ENCODE measurements at places on chromosomes 1 and 21.

DNA sequence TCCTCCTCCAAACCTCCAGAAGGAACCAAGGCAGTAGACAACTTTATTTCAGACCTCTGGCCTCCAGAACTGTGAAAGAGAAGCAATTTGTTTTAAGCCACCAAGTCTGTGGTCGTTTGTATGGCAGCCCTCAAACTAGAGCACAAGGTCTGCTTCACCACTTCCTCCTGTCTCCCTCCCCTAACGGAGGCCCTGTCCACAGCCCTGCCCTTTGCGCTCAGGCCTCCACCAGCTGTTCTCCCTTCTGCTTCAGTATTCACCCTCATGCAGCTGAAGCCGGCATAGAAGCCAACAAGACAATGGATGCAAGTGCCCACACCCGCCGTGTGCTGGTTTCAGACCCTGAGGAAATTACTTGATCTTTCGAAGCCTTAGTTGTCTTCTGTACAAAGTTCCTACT is 364.1 kb downstream of the HHAT start:
- peak; percentile 10 for DNase-seq

DNA sequence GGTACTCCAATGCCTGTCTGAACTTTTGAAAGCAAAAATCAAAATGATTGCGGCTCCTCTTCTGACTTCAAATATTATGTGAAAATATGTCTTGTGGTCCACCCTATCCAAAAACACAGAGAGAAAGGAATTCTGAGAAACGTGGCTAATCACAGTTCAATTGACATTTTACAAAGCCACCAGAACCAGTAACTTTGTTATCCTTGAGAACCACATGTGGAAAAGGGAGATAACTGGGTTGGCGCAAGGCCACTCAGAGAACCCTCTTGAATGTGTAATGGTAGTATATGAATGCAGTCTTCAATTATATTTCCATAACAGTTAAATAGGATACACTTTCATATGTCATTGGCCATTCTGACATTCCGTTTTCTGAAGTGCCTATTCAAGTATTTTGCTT is 1030.0 kb upstream of the TMPRSS15 start:
- DNase-seq: no peak

- DNase-seq: peak; percentile 68
Observed at GRCh38 chr1:26280333-26281042, 602 bp downstream of the SH3BGRL3 start.

DNA sequence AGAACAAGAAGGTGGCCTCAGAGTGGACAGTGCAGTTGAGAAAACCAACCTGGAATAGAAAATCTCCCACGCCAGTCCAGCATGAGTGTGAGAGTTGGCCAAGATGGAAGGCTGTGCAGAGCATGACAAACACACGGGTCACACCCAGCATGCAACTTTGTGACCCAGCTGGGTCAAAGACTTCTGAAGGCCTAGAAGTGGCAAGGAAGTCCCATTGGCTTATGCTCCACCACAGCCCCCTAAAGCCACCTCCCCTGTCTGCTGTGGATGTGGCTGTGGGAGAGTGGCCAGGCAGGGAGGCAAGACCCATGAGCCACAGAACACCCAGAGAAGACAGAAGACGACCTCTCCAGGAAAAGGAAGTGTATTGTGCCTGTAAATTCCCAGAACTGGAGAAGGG is 13.6 kb downstream of the BATF3 start:
- no peak for DNase-seq

DNA sequence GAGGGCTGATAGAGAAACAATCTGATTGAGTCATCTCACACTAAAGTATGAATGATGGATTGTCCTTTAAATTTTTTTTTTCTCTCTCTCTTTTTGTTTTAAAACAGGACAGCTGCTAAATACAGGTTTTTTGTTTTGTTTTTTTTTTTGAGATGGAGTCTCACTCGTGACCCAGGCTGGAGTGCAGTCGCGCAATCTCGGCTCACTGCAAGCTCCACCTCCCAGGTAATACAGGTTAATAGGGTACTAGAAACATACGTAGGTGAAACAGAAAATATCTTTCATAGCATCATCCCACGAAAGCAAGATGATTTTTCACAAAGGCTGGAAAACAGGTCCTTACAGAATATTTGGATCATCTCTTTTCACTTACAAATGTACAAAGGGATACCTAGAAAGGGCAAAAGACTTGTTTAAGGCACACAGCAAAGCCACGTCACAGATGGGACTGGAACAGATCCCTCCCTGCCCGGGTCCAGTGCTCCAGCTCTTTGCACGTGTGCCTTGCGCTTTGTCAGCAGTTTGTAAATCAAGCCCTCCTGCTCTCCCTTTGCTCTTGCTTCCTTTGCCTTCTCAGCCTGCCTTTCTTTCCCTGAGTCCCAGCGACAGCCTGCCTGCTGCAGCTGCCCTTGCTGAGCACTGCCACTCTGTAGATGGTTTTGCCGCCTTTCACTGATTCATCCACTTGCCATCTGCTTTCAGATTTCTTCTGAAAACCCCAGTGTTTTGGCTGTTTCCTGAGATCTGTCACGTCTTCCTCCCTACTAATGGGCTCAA is 171.3 kb upstream of the BEND5 start:
- no peak for DNase-seq

DNA sequence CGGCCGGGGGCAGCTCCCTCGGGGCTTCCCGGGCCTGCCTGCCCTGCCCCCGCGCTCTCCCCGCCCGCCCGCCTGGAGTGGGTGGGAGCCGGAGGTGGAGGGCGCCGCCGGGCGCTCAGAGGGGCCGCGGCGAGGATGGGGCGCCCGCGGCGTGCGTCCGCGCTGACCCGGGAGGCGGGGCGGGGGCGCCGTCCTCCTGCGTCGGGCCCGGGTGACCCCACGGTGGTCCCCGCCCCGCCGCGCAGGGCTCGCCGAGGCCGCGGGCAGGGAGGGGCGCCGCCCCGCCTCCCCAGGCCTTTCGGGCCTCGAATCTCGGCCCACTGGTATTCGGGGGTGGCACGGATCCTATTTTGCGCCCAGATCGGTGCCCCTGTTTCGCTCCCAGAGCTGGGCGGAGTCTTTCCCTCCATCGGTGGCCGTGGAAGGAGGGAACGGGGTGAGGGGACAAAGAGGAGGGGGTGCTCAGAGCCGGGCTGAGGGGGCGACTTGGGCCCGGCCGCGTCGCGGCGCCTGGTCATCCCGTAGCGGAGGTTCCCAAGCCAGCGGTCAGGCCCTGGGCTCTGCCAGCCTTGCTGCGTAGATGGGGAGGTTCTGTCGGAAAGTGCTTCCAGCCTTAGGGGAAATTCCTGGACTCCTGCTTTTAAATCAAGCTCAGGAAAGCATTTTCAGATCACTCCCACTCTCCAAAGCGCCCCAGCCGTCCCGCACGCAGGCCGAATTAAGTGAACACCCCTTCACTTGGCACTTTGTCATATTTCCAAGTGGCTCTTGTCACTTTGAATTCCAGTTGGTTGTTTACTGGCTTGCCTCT is 545 bp downstream of the PATJ start:
- peak; percentile 35 for DNase-seq

GRCh38 chr1:180269645-180270529 is 39.8 kb downstream of the LHX4 start:
- DNase-seq: no peak

GRCh38 chr1:45585110-45585426 is 1.2 kb downstream of the NASP start:
- DNase-seq: no peak

DNA sequence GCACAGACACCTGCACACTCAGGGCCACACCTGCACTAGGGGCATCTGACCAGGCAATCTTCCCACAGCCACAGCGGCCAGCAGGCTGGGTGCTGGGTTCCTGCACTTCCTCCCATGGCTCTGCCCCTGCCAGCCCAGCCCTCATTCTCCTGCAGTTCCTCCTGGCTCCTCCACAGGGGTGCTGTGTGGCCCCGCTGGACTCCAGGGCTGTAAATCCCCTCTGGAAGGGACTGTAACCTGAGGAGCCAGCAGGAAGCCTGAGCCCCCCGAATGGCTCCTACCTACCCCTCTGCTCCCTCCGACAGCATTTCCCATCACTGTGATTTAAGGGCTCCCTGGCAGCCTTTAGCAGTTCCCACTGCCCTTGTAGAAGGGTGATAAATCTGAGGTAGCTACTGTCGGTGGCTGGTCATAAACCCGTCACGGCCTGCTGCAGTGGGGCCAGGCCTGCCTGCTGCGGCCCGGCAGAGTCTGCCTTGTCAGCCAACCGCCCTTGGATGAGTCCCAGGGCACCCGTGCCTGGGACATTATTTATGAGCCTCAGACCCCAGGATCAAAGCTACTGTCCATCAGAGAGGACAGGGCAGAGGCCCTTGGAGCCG is 8.8 kb downstream of the UBL4B start:
- no peak for DNase-seq

- DNase-seq: no peak
Observed at GRCh38 chr1:205514211-205515142, 10.0 kb downstream of the CDK18 start.

- DNase-seq: peak; percentile 81
Observed at GRCh38 chr1:212683357-212683722, 16.3 kb downstream of the BATF3 start.

GRCh38 chr21:14959343-14959742 is 105.5 kb downstream of the NRIP1 start:
- DNase-seq: no peak

GRCh38 chr1:244862354-244862698 is 2.0 kb downstream of the HNRNPU start:
- no peak for DNase-seq

DNA sequence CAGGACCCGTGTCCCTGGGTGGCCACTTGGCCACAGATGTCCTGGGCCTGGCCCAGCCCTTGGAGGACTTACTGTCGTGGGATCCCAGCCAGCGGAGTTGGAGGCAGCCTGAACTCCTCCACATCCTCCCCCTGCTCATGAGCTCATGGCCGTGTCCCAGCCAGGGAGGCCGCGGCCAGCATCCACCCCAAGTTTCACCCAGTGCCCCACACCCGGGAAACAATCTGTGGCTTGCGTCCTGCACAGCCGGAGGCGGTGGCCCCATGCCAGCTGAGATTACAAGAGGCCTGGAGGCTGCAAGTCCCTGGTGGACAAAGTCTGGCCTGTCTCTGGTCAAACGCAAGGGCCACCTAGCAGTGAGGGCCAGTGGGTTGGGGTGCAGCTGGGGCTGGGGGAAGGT is 27.5 kb upstream of the TMEM52 start:
- no peak for DNase-seq

- no peak for DNase-seq
Observed at GRCh38 chr1:18527514-18527913, 46.8 kb downstream of the KLHDC7A start.

GRCh38 chr1:53176452-53177208 is 20.0 kb upstream of the CPT2 start:
- no peak for DNase-seq

DNA sequence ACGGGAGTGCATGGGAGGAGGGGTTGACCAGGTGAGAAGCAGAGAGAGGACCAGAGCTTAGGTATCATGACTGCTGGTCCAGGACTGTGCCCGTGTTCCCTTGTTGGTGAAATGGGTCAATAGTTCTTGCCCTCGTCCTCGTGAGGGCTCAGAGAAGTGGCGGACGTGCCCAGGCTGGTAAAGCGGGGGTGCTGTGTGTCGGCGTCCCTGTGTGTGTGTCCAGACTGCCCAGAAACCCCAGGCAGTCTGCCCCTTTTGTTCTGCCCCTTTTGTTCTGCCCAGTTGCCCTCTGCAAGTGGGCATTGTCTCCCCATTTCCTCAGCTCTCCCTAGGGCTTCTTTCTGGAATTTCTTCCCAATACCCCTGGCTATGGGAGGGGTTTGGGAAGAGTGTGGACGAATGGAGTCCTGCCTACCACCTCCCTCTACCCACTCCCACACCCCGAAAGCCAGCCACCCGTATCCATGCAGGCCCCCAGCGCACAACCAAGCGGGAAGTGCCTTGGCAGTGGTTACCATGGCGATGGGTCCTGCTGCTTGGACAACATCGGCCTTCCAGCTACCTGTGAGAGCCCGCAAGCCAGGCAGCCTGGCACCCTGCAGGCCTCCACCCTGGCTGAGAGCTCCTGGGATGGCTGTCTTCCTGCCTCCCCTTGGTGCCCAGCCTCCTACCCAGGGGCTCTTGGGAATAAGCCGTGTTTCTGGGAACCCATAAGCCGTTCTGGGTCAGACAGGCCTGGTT is 34.7 kb downstream of the ACOT11 start:
- no peak for DNase-seq

DNA sequence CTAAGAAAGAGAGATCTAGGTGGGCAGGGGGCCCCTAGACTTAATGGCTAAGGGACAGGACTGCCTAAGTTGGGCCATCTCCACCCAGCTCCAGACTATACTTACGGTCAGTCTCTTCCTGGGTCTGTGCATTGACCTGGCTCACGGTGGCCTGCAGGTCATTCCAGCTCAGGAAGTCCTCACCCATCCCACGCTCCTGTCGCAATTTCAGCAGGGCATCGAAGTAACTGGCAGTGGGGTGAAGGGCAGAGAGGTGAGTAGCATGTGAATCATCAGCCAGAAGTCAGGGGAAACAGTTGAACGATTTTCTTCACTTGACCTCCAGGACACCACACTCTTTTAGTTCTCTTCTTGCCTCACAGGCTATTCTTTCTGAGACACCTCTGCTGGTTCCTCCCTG is 20.5 kb downstream of the IQGAP3 start:
- DNase-seq: no peak

GRCh38 chr21:37861561-37861960 is 54.7 kb downstream of the KCNJ6 start:
- DNase-seq: no peak
